Stimulated activated CD4-positive, alpha-beta T cell treated with anti-CD3 and anti-CD28 coated beads, Interleukin-15, amount 100 ng/mL, for 1 hour (primary cell): ENCODE measurements at places on chromosomes 3 and 15.

DNA sequence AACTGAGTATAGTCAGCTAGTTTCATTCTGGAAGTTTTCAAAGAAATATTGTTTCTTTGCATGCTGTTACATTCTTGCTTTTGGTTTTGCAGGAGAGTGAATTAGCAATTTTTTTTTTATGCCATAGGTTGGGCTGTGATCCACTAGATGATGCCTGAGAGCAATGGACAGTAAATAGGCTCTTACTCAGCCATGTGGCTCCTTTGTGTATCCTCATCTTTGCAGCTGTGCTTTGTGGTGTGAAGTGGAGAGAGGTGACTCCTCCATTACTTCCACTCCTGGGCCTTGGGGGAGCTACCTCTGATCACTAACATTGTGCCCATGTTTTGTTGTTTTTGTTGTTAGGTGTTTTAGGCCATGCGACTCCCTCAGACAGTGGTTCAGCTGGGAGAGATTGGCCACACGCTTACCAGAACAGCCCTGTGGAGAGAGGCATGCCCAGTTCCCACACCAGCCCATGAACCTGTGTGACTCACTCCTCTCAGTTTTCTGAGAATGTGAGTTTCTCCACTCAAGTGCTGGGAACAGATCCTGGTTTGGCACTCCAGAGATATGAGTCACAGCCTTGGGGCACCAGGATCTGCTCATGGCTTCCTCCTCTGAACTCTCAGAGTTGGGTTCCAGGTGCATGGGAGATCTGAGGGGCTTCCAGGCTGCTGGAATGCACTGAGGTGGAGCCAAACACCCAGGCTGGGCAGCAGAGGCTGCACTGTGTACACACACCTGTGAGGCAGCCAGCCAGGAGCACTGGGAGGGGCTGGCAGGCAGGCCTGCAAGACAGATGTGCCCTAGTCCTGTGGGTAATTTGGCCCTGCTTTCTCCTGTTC lies 785.3 kb downstream of the ROBO2 start:
- DNase-seq: no peak

DNA sequence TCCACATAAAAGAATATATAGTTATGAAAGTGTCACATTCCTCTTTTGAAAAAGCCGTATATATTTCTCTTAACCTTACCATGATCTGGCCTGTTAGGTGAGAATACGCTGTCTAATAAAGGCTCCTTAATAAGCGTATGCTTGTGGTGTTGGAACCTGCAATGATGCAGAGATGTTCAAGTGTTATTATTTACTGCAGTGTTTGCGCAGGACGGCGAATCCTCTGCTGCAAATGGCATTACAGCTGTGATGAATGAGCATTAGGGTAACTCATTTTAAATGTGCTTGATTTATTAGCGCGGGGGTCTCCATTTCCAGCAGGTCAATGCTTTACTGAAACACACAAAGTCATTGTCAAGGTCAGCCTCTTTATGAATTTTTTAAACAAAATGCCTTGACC lies 94.6 kb downstream of the CDIN1 start:
- no peak for DNase-seq

DNA sequence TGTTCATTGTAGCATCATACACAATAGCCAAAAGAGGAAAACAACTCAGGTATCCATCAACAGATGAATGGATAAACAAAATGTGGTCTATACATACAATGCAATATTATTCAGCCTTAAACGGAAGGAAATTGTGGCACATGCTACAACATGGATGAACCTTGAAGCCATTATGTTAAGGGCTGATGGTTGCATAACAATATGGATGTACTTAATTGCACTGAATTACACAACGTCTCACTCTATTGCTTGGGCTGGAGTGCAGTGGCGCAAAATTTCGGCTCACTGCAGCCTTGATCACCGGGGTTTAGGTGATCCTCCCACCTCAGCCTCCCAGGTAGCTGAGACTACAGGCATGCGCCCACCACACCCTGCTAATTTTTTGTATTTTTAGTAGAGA lies 7.0 kb upstream of the TMEM62 start:
- no peak for DNase-seq

DNA sequence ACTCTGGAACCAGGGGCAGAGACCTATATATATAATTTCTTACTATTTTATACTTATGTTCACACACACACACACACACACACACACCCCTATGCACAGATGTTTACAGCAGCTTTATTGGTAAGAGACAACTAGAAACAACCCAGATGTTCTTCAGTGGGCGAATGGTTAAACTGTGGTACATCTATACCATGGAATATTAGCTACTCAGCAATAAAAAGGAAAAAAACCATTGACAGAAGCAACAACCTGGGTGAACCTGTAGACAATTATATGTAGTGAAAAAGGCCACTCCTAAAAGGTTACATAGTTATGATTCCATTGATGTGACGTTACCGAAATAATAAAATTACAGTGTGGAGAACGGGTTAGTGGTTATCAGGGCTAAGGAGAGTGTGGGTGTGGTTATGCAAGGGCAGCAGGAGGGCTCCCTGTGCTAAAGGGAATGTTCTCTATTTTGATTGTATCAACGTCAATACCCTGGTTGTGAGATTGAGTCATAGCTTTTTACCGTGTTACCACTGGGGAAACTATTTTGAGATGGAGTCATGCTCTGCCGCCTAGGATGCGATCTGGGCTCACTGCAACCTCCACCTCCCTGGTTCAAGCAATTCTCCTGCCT lies 85.5 kb downstream of the FLNB start:
- no peak for DNase-seq

DNA sequence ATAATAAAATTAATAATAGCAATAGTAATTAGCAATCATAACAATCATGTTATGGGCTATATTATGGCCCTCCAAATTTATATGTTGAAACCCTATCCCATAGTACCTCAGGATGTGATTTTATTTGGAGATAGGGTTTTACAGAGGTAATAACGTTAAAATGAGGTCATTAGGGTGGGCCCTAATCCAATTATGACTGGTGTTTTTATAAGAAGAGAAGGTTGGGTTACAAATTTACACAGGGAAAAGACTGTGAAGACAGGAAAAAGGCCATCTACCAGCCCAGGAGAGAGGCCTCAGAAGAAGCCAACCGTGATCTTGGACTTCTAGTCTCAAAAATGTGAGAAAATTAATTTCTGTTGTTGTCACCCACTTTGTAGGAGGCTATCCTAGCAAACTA lies 353.1 kb downstream of the CHL1 start:
- DNase-seq: no peak
